ENCODE measurements at places on chromosomes 3 and 15.

DNA sequence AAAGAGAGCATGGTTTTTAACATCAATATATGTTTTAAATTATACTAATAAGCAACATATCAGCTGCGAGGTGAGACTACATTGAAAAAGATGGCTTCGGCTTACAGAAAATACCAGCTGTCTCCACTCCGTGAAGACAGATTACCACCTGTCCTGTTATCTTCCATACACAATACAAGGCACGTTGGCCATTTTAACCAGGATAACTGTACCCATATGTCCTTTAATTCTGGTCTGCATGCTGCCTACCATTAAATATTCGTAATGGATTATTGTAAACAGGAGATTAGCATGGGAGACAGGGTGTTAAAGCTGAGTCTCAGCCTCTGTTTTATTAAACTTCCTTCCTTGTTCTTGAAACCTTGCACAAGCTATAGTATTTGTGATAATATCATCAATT, 855.5 kb downstream of the ROBO1 start:
- no peak for DNase-seq

- DNase-seq: no peak
Measured at GRCh38 chr15:56342653-56343052, 22.6 kb upstream of the TEX9 start.

DNA sequence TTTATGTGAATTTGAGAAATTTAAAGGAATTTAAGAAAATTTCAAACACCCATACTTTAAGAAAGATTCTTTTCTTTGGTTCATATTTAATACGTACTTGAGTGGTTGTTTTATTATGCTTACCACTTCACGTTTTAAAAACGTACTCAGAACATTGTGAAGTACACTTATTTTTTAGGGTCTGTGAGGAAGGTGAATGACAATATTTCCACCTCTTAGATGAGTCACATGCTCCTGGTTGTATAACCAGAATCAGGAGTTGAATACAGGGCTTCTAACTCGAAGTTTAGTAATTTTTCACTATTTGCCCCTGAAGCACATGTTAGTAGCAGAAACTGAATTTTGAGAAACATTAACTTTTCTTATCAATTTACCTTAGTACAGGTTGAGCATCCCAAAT, 7.5 kb downstream of the SKIL start:
- DNase-seq: no peak

- DNase-seq: no peak
Measured at GRCh38 chr3:39065197-39065596, 13.4 kb downstream of the WDR48 start.

DNA sequence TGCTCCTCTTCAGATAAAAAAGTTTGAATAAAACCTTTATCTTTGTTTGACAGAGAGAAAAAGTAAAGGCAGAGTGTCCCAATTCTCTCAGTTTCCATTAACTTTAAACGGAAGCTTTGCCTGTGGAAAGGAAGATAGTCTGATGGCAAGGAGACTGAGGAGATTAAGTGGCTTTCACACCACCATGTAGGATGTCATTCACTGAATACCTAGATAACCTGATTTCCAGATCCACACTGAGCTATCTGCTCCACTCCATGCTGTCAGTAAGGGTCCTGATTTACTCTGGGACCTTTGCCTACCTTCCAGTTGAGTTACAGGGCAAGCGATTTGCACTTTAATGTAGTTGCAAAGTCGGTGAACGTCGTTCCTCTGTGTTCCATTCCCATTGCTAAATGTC, 233.4 kb upstream of the TBL1XR1 start:
- DNase-seq: no peak

- no peak for DNase-seq
Measured at GRCh38 chr3:86785386-86785785, 205.6 kb downstream of the VGLL3 start.

DNA sequence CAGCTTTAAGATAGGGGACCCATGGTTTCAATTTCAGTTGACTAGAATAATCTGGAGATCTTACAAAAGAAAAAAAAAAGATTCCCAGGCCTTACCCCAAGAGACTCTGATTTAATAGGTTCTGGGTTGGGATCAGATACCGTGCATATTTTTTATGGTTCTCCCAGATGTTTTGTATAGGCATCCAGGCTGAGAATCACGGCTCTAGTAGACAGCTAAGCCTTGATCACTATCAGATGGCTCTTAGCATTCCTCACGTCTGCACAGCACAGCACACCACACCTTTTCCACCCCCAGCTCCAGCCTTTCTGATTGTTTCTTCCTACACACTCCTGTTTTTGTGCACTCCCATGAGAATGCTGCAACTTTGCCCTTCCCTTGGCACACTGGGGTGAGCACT, 40.8 kb downstream of the TMEM45A start:
- no peak for DNase-seq

- no peak for DNase-seq
Measured at GRCh38 chr15:45581919-45582318, 5.3 kb upstream of the BLOC1S6 start.

- DNase-seq: no peak
Measured at GRCh38 chr15:38994310-38994709, 429.7 kb upstream of the RASGRP1 start.

Measured in left renal pelvis (tissue), 4 donors.